Fibroblast of upper back skin (primary cell): ENCODE measurements at places on chromosomes 6 and 20.

GRCh38 chr20:45392733-45393132 lies 14.6 kb upstream of the TP53TG5 start:
- DNase-seq: no peak

GRCh38 chr6:32562940-32563339 lies 26.7 kb downstream of the HLA-DRB1 start:
- DNase-seq: no peak

GRCh38 chr6:116518621-116519368 lies 7.4 kb downstream of the CALHM5 start:
- peak; percentile 19 for DNase-seq

- no peak for DNase-seq
These were observed 62.3 kb upstream of the TBC1D7 start for GRCh38 chr6:13390658-13391057.

DNA sequence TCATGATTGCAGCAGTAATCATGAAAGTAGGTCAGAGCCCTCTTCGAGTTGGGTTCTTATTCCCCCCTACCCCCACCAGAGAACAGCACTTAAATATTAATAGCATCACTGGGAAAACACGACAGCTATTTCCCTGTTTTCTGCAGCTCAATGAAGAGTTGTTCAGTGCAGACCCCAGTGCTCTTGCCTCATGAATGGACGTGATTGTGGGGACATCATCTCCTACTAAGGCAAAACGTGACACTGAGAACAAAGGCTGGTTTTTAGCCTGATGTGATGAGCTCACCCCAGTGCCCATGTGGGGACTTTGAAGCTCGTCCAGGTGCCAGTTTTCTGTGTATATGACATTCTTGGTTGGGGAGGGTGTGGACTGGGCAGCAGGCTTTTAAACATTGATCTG lies 105.9 kb downstream of the SLC35F1 start:
- DNase-seq: no peak

DNA sequence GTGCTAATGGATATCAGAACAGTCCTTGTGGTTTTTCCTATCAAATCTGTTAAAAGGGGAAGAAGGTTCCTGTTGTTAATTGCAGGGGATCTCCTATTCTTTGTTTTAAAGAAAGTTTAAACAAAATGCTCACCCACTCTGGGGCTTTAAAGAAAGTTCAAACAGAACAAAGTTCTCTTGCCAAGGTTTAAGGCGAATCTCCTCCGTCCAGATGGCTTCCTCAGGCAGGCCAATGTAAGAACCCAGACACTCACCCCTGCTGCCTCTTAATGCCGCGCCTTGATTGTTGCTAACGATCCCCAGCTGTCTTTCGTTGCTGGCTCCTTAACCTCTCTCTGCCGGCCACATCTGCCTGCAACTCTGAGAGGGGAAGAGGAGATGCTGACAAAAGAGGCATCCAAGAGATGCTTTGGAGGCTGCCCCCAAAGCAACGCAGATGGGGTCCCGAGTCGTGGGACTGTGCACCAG lies 235.0 kb upstream of the PRDM1 start:
- DNase-seq: peak; percentile 60

DNA sequence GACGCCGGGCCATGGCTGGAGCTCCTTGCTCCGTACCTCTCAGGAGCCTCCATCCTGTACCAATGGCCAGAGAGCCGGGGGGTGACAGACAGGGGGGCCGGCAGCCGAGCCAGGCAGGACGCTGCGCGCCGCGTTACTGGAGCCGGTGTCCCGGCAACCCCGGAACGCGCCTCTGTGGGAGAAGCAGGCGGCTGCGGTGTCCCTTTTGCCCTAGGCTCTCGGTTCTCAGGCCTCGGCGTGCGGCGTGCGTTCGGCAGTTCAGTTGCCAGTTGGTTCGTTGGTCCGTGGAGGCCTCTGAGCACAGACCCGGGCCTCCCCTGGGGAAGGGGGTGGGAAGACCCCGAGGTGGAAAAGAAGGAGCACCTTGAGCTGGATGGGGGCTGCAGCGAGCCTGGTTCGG lies at the start of gene SPATS1:
TSS of gene SPATS1 (plus strand) at position 162 of the 400 bp plus-strand sequence. CDS start 446 bp downstream, outside the sequence.
- DNase-seq: no peak

- peak; percentile 56 for DNase-seq
These were observed 54.4 kb upstream of the ZNF337 start for GRCh38 chr20:25750765-25751696.

GRCh38 chr6:28981833-28982475 lies 23.2 kb downstream of the ZNF311 start:
- DNase-seq: peak; percentile 89

- DNase-seq: no peak
These were observed 5.0 kb downstream of the FGD2 start for GRCh38 chr6:37010402-37010892.

- peak; percentile 83 for DNase-seq
These were observed 414.4 kb upstream of the MMS22L start for GRCh38 chr6:97697456-97697855.

DNA sequence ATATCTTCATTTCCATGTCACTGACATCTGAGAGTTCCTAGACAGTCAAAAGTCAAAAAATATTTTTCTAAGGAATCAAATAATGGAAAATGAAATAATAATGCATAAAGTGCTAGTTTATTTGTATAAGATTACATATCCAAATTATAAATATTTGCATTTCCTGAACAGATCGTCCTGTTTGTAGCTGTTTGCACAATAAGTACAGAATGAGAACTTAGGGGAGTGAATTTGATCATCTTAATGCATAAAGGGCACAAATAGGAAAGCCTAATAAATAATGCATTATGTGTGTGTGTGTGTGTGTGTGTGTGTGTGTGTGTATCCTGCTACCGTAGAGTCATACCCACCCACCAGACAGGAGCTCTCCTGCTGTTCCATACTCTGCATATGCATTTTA lies 521.0 kb upstream of the EPHA7 start:
- no peak for DNase-seq

- DNase-seq: no peak
These were observed 508.7 kb downstream of the DOK5 start for GRCh38 chr20:54984104-54984448.

GRCh38 chr6:162450358-162450757 lies 277.2 kb downstream of the PRKN start:
- DNase-seq: no peak

GRCh38 chr6:7413151-7413823 lies 23.7 kb downstream of the RIOK1 start:
- no peak for DNase-seq

- DNase-seq: no peak
These were observed 7.8 kb upstream of the KHDC1L start for GRCh38 chr6:73233048-73233447.

DNA sequence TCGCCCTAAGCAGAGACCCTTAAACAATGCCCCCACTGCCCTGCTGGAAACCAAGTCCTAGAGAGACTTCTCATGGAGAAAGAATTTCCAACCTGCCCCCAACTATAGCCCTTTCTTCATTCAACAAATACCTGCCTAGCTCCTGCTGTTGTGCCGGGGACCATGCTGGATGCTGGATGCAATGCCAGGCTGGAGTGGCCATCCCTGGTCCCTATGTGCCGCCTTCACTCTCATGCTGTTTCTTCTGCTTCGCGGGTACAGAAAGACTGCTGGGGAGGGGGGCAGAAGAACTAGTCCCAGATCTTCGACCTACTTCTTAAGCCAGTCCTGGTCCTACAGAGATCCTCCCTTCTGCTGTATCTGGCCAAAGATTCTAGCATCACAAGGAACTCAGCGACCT lies 3.4 kb downstream of the MDGA1 start:
- DNase-seq: no peak

DNA sequence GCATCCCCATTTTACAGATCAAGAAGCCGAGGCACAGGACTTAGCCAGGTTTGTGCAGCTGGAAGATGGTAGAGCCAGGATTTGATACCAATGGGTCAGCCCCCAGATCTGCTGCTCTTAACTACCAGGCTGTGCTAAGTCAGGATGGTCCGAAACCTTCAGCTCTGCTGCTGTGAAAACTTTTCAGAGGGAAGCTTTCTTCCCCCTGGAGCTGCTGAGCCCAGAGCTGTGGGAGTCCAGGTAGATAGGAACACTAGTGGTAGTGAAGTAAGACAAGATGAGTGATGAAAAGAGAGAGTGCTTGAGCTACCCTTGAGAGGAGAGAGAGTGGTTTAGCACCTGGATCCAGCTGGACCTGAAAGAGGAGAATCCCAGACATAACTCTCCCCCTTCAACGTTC lies 230.8 kb downstream of the CDH4 start:
- no peak for DNase-seq

DNA sequence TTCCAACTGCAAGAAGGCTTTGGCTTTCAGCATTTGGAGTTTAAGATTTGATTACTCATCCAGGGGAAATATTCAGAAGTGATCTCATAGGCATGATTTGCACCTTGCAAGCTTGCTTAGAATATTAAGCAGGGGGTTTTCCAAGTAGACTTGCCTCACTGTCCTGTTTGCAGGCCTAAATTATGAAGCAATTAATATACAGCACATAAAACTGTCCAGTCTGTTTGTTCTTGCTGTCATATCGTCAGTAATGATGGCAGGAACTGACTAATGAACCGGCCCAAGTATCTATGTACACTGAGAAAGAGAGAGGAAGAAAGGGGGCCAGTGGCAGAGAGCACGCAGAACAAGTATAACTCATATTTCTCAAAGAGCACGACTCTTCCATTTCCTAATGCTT lies 212.5 kb upstream of the SUPT3H start:
- DNase-seq: peak; percentile 82

DNA sequence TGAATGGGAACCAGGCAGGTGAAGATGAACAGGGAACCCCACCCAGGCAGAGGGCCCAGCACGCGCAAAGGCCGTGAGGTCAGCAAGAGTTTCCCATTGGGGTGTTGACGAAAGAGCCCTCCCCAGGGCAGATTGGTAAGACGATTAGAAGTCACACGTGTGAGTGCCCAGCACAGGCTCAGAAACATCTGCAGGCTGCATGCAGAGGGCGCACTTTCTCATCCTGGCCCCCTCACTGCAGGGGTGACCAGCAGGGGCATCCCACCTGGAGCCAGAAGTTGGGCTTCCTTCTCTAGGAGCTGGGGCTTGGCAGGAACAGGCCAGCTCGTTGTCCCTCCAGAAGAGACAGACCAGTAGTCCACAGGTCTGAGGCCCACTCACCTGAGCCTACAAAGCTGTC lies 38.4 kb downstream of the VSTM2L start:
- DNase-seq: no peak

- no peak for DNase-seq
These were observed at the start of gene ROS1 for GRCh38 chr6:117425431-117426153. TSS of gene ROS1 (minus strand) at chr6:117425942. CDS start at chr6:117425656, 286 bp downstream.

- DNase-seq: no peak
These were observed 67.1 kb downstream of the NOL4L start for GRCh38 chr20:32517914-32518592.

GRCh38 chr20:50664254-50664653 lies 27.1 kb downstream of the RIPOR3 start:
- no peak for DNase-seq

GRCh38 chr6:193773-194310 lies 98.4 kb upstream of the DUSP22 start:
- no peak for DNase-seq

GRCh38 chr6:20061952-20062351 lies 150.3 kb downstream of the MBOAT1 start:
- DNase-seq: no peak

GRCh38 chr20:19257865-19258264 lies 45.4 kb downstream of the SLC24A3 start:
- no peak for DNase-seq

DNA sequence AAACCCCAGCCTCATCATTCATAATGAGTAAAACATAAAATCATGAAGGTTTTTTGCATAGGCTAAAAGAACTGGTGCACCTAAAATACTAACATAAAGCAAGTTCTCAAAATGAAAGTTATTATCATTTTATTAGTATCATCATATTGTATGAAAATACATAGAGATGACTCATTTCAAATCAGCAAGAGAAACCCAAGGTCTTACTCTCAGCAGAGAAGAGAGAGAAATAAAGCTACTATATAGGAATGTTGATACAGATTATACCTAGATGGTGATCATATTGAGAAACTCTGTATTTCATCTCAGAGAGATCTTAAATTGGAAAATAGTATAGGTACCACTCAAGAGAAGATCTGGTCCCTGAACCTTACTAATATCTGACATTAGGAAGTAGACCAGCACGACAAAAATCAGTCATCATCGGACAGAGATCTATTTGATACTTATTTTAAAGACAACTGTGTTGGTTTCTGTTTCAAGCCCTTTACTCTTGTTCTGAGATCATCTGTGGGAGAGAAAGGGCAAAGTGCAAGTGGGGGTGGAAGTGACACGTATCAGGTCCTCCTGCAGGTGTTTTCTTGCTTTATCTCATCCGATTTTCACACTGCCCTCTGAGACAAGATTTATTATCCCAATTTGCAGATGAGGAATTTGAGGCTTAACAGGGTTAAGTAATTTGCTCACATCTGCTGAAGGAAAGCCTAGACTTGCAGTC lies 532.3 kb downstream of the MAFB start:
- DNase-seq: no peak

- no peak for DNase-seq
These were observed 97.5 kb upstream of the MYLIP start for GRCh38 chr6:16031278-16031981.

DNA sequence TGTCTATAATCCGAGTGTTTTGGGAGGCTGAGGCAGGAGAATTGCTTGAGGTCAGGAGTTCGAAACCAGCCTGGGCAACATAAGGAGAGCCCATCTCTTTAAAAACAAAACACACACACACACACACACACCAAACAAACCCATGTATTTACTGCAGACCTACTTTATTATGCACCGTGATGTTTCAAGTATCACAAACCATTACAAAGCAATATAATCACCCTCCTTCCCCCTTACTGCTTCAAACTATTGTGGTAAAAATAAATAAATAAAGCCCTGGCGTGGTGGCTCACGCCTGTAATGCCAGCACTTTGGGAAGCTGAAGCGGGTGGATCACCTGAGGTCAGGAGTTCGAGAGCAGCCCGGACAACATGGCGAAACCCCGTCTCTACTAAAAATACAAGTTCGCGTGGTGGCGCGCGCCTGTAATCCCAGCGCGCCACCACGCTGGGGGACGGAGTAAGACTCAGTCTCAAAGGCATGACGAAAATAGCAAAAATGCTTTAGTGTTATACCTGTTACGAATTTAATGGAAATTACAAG lies 1.5 kb downstream of the TBCC start:
- DNase-seq: no peak

DNA sequence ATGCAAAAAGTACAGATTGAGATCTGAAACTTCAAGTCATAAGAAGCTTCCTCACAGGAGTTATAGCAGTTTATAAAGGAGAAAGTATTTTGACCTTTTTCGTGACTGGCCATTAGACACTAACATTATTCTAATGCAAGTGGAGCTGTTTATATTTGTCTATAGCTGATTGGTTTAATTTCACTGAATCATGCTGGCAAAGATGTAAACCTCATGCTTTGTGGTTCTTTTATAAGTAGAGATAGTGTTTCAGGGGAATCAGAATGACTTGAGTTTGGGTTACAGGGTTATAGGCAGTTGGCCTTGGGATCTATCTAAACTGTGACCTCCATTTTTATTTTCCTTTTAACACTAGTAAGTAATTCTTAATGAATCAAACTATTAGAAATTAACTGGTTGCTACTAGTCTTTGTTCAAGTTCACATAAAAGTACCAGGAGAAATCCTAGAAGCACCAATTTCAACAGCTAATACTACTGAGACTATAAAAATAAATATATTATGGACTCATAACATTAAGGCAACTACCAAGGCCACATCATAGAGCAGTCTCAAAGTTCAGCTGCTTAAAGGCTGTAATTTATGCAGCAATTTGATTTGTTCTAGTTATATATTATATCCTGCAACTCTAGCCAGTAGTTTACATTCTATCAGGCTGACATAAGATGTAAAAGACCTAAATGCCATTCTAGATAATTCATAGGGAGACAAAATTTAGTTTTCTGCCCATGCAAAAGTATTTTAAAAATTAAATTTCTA lies 94.0 kb downstream of the RNGTT start:
- DNase-seq: peak; percentile 24

GRCh38 chr6:7173843-7174503 lies 66.2 kb downstream of the RREB1 start:
- DNase-seq: no peak
